ENCODE measurements at places on chromosomes 13 and 19.

DNA sequence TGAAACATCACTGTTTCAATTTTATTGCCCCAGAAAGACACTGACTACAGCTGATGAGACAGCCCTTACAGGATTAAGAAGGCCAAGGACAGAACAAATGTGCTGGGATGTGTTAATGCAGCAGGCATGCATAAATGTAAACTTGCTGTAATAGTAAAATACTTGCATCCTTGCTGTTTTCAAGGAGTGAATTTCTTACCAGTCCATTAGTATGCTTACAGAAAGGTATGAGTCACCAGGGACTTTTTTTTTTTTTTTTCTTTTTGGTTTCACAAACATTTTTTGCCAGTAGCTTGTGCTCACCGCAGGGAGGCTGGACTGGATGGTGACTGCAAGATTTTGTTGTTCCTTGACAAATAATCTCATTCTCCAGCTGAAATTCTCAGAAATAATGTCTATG, 55.1 kb downstream of the GPR180 start:
- DNase-seq: no peak

DNA sequence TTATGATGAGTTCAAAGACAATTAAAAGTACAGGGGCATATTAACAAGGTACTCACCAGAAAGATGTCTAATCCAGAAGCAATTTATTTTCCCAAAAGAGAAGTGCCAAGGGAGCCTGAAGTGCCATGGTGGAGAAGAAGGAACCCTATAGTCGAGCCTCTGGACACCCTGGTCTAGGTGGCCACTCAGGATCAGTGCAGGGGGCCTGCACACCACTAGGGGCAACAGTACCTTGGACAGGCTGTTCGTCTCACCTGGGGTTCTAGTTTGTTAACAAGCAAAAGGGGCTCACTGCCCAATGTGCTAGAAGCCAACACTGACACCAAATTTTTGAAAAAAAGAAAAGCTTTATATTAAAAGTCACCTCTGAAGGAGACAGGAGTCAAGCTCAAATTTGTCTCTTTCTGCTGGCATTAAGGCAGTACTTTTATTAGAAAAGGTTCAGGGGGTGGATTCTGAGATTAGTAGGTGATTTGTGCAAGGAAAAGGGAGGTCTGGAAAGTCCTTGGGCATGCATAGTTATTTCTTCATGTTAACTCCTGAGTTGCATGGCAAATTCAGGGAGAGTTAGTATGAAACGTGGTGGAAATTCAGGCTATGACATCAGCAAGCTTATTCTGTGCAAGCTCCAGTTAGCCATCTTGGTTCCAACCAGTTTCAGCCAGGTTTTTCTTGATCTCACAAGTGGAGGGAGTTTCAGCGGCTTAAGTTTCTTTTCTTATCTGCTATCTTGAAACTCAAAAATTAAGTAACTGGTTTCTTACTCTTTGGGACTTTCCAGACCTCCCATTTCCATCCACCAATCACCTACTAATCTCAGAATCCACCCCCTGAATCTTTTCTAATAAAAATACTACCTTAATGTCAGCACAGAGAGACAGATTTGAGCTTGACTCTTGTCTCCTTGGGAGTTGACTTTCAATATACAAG, 884 bp upstream of the CBY2 start:
- DNase-seq: no peak

- DNase-seq: no peak
Measured at GRCh38 chr19:38182536-38183210, 41.3 kb downstream of the DPF1 start.

DNA sequence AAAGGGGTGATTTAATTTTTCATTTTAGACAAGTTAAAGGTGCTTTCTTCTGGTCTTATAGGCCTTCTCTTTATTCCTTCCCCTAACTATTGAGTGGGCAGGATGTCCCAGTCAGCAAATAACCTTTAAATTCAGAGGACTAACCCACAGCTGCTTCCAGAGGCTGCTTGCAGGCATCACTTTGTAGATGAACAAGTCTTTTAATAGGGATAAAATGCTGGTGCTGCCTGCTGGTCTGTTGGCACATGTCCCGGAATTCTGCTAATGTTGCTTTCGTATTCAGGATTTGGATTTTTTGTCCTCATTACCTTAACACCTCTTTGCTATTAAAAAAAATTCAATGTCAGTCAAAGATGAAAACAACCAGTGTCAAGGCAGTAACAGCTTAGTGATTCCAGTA, 132.7 kb upstream of the KL start:
- no peak for DNase-seq

DNA sequence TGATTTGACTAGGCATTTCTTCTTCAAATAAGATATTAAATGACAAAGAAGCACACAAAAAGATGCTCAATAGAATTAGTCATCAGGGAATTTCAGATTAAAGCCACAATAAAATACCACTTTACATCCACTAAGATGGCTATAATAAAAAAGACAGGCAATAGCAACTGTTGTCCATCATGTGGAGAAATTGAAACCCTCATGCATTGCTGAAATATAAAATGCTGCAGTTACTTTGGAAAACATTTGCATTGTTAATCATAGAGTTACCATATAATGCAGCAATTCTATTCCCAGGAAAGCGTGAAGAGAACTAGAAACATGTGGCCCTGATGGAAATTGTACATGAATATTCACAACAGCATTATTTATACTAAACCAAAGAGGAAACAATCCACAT, 605.5 kb upstream of the SLITRK1 start:
- no peak for DNase-seq

GRCh38 chr13:84466461-84466860, 584.2 kb upstream of the SLITRK1 start:
- DNase-seq: no peak

DNA sequence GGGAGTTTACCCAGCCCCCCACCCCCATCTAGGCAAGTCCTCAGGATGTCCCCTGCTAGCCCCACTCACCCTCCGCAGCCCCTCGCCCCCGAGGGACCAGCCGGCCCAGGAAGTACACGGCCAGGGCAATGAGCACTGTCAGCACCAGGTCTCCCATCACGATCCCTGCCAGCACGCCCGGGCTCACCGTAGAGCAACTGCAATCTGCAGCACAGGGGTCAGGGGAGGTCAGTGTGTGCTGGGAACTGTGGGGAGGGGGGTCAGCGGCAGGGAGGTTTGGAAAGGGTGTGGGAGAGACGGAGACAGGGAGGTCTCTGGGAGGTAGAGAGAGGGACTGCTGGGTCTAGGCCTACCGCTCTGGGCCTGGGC, 734 bp downstream of the TYROBP start:
- no peak for DNase-seq

All from activated T-cell treated with anti-CD3 and anti-CD28 coated beads for 24 hours (primary cell).